ENCODE measurements at places on chromosomes 5 and 9.
A peak's percentile ranks its signal among the peaks of the same experiment; 100 is the strongest.

DNA sequence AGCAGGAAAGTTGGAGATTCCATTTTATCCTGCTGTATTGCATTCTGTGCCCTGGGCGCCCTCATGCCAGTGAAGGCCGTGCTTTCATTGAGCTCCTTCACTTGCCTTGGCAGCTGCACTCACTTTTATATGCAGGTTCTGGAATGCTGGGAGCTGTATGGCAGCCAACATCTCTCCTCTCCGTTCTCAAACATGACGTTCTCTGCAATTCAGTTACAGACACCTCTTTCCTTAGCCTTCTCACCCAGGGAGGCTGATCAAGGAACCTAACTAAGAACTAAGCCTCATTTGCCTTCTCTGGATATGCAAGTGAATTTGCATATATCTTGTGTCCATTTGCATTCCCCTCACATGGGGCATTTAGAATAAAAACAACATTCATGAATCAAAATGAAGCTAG, 29.4 kb upstream of the PURA start:
- no peak for DNase-seq

- DNase-seq = no peak
Observed at GRCh38 chr9:108162664-108163063, 673.1 kb upstream of the KLF4 start.

DNA sequence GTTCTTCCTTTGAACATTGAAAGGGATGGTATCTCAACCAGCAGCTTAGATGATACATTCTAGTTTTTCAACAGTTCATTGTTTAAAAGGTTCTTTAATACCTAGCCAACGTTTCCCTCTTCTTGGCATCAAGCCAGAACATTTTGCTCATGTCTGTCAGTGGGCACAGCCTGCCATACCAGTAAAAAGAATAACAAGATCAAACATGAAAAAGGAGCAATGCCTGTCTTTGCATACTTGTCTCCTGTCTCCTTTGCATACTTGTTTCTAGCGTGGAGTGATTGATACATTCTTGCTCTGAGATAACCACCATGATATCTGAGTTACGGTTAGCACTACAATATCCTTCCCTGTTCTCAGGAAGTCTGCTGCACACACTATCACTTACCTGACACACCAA, 248.6 kb upstream of the DAPK1 start:
- DNase-seq = no peak

- DNase-seq = no peak
Observed at GRCh38 chr5:138536665-138537315, 6.2 kb downstream of the ETF1 start.

GRCh38 chr5:62689599-62690368, 111.2 kb downstream of the LRRC70 start:
- no peak for DNase-seq

- DNase-seq = no peak
Observed at GRCh38 chr5:172584638-172585037, 56.4 kb upstream of the NEURL1B start.

- DNase-seq = peak; percentile 59
Observed at GRCh38 chr5:130871346-130872086, 293.5 kb downstream of the HINT1 start.
